HAP-1 (cell line): ENCODE measurements at places on chromosomes 6 and 20.
A peak's percentile ranks its signal among the peaks of the same experiment; 100 is the strongest.

GRCh38 chr6:123550052-123550617 lies 86.6 kb downstream of the TRDN start:
- DNase-seq = no peak

DNA sequence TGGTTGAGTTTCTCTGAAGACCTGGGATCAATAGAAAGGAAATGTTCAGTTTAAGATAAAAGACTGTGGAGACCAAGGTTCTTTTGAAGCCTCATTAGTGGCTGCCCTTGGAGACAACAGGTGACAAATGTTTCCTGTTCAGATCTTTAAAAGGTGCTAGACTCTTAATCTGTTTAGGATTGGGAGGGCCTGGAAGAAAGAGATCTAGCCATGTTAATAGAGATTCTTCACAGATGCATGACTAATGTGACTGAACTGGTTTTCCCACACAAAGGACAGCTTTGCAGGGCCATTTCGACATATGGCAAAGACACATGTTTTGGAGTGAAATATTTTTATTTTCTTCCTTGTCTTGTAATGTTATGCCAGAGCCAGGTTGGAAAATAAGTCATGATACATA lies 82.2 kb downstream of the WDR27 start:
- DNase-seq = peak; percentile 14

GRCh38 chr6:29769336-29769735 lies 46.1 kb downstream of the HLA-F start:
- DNase-seq = no peak

GRCh38 chr20:20820785-20821483 lies 108.5 kb upstream of the RALGAPA2 start:
- peak; percentile 12 for DNase-seq

DNA sequence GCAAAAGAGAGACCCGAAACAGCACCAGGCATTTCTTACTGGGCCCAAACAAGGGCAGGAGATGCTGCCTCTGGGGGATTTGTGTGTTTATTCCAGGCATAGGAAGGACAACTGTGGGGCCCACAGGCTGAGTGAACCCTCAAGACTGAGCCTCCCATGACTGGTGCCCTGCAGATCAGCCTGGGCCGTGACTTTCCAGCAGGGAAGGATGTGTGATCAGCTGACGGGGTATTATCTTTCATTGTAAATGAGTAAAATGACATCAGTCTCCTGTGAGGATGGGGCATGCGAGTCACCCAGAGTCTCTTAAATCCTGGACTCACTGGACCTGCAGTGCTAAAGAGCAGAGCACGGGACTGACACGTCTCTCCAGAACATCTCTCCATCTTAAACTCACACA lies 3.9 kb upstream of the TEAD3 start:
- DNase-seq = no peak

GRCh38 chr6:125910527-125910926 lies 46.0 kb upstream of the HINT3 start:
- no peak for DNase-seq

- no peak for DNase-seq
Measured at GRCh38 chr6:133136177-133136880, 104.8 kb upstream of the EYA4 start.

DNA sequence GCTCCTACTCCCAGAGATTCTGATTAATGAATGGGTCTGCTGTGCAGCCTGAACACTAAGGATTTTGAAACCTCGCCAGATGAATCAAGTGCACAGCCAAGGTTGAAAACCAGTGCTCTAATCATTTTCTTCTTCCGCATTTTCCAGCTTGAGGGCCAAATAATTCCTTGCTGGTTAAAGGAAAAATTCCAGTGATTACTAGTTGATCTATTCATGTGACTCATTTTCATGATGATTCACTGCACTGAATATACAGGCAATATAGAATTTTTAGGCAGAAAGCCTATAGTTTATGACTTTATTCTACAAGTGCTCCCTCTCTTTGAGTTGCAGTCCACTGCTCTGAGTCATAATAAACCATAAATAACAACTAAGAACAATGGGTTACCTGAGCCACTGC lies 80.6 kb upstream of the PROKR2 start:
- no peak for DNase-seq

DNA sequence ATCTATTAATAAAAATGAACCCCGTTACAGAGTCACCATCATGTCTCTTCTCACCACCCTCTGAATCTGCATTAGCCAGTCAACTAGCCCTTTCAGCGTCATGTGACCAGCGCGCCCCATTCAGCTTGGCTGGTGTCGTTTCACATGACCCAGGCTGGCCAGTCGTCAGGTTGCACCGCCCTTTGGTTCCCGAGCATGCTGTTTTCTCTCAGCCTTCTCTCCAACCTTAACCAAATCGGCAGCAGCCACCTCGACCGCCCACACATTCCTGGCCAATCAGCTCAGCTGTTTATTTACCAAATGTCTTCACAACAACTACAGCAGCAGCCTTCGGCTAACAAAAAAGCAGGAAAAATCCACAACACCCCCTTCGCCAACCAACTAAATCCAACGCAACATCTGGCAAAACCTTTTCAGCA lies 5.6 kb downstream of the SRSF3 start:
- no peak for DNase-seq

DNA sequence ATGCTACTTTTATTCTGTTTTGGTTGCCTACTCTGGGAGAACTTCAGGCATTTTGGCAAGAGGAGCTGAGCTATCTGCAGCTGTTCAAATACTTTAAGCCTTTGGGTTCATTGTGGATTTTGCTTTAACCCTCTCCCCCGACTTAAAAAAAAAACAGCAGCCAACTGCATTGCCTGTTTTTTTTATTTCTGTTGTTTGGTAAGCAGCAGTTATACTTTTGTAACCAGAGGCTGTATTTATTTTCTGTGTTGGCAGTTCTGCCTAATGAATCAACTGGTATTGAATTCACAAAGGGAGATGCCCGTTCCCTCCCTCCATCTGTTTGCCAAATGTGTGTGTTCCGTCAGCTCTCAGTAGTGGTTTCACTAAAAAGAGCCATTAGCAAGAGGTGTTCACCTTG lies 484.0 kb downstream of the UTRN start:
- DNase-seq = no peak

GRCh38 chr6:45116714-45117410 lies 211.3 kb upstream of the RUNX2 start:
- no peak for DNase-seq

DNA sequence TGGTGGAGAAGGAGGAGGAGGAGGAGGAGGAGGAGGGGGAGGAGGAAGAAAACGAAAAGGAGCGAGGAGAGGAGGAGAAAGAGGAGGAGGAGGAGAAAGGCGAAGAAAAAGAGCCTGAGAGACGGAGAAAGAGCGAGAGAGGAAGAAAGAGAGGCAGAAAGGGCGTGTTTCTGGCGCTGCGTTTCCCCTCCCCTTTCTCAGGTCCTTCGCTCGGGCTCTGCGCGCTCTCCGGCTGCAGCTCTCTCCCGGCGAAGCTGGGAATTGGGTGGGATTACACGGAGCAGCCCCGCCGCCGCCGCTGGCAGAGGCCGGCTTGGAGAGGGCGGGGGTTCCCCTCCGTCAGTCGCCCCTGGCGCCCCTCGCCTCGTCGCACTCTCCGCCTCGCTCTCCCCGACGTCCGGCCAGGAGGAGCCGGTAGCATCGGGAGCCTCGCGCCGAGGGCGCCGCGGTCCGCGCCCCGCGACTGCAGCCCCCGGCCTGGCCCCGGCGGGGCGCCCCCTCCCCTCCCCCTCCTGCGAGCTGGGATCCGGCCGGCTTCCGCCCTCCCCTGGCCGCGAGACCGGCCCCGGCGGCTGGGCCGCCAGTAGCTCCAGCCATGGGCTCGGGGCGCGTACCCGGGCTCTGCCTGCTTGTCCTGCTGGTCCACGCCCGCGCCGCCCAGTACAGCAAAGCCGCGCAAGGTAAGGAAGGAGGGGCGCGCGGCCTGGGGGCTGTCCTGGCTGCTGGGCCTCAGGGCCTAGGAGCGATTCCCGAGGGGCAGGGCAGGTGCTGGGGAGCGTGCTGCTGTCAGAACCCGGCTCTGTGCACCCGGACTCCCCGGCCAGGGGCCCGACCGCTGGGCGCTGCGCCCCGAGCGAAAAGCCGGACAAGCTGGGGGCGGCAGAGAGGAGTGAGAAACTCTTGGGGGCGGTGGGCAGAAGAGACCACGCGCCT lies at the start of gene SCUBE3:
Gene SCUBE3 (plus strand): TSS at position 133 of the 933 bp plus-strand sequence. CDS start 463 bp downstream, at position 596.
- DNase-seq = peak; percentile 81

- DNase-seq = no peak
Measured at GRCh38 chr20:15475483-15475882, 1097.8 kb downstream of the KIF16B start.

DNA sequence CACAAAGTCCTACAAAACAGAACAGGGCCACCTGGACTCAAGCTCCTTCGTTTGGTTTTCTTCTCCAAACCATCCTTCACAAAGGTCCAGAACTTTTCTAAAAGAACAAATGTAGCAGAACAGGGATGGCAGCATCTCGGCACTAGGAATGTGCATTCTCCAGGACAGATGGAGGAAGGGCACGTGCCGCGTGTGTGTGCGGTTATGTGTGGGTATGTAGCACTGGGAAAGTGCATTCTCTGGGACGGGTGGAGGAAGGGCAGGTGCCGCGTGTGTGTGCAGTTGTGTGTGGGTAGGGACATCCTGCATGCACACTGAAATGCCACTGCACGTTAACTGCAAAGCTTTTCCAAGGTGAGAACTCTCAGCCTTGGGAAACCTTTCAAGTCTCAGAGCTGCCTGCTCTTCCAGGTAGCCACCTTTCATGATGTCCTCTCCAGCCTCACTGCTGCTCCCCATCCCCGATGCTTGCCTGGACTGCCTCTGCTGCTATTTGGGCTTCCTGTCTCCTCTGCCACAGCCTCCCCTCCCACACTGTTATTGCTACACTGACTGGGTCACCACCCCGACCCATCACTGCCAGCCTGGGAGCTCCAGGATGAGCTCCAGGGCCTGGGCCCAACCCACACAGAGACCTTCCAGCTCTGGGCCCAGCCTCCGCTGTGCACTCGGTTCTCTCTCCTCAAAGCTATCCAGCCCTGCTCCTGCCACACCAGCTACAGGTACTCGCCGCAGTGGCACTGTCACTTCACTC lies 47.6 kb downstream of the EZR start:
- no peak for DNase-seq

- no peak for DNase-seq
Measured at GRCh38 chr6:166381381-166381732, 1.4 kb downstream of the MPC1 start.

- no peak for DNase-seq
Measured at GRCh38 chr6:56655249-56655648, 12.6 kb upstream of the DST start.

GRCh38 chr6:164023535-164023934 lies 609.0 kb downstream of the QKI start:
- DNase-seq = no peak

- no peak for DNase-seq
Measured at GRCh38 chr6:166308769-166309589, 787 bp upstream of the PRR18 start.

- no peak for DNase-seq
Measured at GRCh38 chr20:22288957-22289356, 295.4 kb downstream of the FOXA2 start.

DNA sequence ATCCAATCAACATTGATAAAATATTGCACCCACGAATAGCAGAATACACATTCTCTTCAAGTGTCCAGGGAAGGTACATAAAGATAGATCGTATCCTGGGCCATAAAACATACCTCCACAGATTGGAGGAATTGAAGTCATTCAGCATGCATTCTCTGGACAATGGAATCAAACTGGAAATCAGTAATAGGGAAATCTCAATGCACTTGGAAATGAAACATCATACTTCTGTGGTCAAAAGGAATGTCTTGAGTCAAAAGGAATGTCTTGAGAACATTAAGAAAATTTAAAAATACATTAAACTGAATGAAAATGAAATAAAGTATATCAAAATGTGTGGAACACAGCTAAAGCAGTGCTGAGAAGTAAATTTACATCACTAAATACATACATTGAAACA lies 138.8 kb downstream of the TFAP2A start:
- DNase-seq = no peak

DNA sequence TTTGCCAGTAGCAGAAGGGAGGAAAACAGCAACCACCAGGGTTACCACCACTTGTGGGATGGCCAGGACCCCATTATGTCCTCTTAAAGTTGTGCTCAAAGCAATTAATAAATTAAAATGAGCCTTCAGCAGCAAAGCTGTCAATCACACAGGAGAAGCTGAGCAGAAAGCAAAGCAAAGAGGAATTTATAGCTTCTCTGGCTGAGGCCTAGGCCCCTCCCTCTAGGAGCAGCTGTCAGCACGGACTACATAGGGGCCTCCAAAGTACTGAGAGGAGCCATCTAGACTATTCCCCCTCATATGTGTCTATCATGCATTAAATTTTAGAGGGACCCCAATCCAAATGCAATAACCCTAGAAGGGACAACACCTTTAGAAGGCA lies 6.4 kb downstream of the CCND3 start:
- DNase-seq = peak; percentile 2

GRCh38 chr6:147595961-147596360 lies 87.5 kb downstream of the SAMD5 start:
- no peak for DNase-seq

DNA sequence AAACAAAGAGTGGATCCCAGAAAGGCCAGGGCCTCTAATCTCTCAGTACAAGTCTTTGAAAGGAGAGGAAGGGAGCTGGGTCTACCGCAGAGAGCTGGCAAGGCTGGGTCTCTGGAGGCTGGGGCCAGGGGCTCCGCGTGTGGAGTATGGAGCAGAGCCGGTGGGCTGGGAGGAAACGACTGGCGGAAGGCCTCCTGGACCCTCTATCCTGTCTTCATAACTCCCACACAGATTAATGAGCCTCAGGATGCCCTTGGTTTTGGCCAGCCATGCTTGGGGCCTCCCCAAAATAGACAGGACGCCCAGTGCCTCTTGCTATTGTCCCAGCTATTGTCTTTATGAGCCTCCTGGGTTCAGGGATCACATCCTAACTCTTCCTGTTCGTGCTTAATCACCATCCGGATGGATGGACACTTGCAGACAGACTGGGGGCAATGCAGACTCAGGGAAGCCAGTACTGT lies 306.4 kb downstream of the DHX35 start:
- no peak for DNase-seq

GRCh38 chr6:17740559-17741220 lies 34.0 kb upstream of the NUP153 start:
- DNase-seq = no peak

DNA sequence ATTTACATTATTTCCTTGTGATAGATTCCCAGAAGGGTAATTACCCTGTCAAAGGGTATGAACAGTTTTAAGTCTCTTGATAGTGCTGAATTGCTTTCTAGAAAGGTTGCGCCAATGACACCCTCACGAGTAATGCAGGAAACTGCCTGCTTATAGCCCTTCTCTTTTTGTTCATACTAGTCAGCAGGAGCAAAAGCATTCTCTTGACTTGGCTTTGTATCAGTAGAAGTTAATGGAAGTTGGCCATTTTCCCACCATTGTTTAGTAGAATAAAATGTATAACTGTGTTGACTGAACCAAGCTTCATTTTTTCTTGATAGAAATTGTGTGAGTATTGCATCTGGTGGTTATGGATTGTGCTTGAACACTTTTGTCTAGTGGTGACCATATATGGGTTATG lies 100.1 kb downstream of the FARS2 start:
- no peak for DNase-seq
